ENCODE measurements at places on chromosomes 3 and 15.

DNA sequence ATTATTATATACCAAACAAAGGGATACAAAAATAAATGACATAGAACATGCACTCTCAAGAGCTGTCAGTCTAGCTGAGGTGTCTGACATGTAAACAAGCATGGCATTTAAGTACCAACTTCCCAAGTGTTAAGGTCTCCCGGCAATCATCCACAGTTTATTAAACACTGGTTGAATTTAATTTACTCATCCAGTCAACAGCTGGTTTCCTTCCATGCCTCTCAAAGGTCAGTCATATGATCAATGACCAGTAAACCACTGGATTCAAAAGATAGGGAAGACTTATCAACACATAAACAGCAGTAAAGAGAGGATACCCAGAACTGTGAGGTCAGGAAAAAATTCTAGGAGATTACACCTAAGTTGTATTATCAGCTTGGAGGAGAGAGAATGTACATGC lies 80.4 kb downstream of the ADAM10 start:
- peak; percentile 85 for DNase-seq

GRCh38 chr3:16300307-16300706 lies 35.3 kb downstream of the OXNAD1 start:
- DNase-seq: no peak

DNA sequence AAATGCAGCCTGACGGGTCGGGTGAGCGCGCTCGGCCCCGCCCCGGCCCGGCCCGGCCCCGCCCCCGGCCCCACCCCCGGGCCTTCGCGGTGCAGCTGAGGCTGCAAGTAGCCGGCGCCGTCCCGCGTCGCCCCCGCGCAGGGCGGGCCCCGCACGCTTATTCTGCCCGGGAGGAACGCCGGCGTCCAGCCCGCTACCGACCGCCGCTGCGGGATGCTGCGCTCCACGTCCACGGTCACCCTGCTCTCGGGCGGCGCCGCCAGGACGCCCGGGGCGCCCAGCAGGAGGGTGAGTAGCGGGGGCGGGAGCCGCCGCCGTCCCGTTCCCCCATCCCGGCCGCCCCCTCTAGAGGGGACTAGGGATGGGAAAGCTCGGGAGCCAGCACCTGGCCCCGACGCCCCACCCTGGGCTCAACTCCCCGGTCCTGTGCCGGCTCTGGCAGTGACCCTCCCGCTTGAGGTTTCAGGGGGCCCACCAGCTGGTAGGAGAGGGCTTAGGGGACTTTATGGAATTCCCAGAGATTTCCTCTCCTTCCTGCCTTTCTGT lies at the start of gene MYZAP:
TSS of gene MYZAP (plus strand) at position 83 of the 546 bp plus-strand sequence. CDS start at position 214, 131 bp downstream.
- no peak for DNase-seq

DNA sequence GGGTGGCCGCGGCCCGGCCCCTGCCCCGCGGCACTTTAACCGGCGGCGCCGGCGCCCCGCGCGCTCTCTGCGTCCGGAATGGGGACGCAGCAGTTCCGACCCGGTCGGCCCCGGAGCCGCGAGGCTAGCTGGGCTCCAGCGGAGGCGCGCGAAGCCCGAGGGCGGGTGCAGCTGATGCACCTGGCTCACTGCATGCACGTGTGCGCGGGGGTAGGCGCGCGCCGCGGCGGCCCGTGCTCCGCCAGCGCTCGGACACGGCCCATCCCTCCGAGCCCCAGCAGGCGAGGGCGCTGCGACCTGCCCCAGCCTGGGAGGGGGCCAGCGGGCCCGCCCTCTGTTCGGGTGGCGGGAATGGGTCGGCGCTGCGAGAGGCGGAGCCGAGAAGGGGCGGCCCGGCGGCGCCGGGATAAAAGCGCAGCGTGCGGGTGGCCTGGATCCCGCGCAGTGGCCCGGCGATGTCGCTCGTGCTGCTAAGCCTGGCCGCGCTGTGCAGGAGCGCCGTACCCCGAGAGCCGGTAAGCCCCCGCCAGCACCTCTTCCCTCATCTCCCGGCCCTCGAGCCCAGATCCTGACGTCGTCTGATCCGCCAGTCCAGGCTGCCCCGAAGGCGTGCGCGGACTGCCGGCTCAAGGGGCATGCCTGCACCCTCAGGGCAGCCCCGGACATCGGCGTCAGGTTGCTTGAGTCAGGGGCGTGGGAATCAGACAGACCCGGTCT lies at the start of the genes CHDH and IL17RB:
TSS of gene CHDH (minus strand) at position 286 of the 717 bp plus-strand sequence. CDS start 22,411 bp downstream, outside the sequence.
TSS of gene IL17RB (plus strand) at position 435 of the 717 bp plus-strand sequence. CDS start at position 456, 21 bp downstream.
- DNase-seq: no peak

GRCh38 chr3:79586232-79586631 lies 181.6 kb downstream of the ROBO1 start:
- peak; percentile 12 for DNase-seq

DNA sequence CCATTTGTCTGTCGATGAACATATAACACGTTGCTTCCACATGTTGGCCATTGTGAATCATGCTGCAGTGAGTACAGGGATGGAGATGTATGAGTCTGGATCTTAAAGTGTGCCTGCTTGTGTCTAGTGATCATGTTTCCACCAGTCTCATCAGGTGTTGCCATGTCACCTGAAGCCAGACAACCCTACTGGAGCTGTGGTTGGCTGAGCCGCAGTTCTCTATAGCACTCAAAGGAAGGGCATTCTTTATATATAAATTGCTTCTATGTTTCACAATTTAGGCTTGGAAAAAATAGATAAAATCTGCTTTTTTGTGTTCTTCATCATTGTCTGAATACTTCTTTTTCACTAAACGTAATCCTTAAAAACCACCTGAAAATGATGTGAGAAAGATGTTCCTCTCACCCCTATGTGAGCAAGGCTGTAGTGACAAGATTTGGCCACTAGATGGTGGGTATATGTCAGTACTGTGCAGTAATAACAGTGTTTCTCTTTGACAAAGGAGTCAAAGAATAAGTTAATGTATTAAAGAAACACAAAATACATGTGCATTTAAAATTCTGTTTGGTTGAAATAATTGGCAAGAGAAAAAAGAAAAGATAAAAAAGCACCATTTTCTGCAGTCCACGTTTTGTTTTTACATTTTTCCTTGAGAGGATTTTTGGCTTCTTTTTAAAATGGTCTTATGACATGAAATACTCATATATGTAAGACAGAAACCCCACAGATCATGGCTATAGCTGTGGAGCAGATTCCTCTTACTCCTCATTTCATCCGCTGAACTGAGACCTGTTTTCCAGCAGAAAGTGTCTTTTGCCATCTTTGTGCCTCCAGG lies 394.5 kb upstream of the DPPA4 start:
- DNase-seq: no peak

DNA sequence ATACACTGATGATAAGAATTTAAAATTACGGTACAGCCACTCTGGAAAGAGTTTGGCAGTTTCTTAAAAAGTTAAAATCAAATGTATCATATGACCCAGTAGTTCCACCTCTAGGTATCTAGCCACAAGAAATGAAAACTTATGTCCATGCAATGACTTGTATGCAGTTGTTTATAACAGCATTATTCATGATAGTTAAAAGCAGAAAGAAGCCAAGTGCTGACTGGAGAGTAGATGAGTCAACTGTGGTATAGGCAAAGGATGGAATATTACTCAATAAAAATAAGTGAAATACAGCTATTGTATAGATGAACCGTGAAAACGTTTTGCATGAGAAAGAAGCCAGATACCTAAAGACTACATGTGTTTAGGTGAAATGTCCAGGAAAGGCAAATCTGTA lies 14.8 kb downstream of the GPR87 start:
- no peak for DNase-seq

GRCh38 chr15:96029172-96029571 lies 301.3 kb upstream of the NR2F2 start:
- no peak for DNase-seq

DNA sequence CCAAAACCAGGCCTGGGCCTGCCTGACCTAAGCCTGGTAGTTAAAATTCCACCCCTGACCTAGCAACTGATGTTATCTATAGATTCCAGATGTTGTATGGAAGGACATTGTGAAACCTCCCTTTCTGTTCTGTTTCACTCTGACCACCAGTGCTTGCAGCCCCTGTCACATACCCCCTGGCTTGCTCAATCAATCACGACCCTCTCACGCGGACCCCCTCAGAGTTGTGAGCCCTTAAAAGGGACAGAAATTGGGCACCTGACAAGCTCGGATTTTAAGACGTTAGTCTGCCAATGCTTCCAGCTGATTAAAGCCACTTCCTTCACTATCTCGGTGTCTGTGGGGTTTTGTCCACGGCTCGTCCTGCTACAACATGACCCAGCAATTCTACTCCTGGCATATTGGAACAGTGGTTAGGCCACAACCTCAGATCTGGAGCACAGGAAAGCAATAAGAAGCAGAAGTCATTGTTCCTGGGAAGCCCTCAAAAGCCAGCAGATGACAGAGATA lies 36.7 kb upstream of the LHFPL4 start:
- no peak for DNase-seq
